ENCODE measurements at places on chromosomes 3 and 15.
A peak's percentile ranks its signal among the peaks of the same experiment; 100 is the strongest.

GRCh38 chr3:98690876-98691275 is 72.3 kb upstream of the ST3GAL6 start:
- DNase-seq = no peak

GRCh38 chr3:85148036-85148435 is 189.2 kb downstream of the CADM2 start:
- DNase-seq = peak; percentile 77

DNA sequence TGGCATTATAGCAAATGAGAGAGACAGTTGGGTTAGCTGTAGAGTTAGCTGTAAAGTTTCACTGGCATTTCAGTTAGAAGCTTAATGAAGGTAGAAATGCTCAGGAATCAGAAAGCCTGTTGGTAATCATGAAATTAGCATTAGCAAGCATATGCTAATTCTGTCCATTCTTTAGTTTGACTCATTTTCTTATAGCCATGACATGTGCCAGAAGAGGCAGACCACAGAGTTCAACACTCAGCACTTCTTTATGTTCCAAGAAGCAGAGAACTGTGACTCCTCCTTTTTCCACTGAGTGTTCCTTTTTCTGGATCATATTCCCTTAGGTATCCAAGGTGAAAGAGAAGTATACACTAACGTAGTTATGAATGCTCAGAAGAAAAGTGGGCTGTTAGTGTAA is 276.2 kb upstream of the SGO1 start:
- no peak for DNase-seq

- DNase-seq = no peak
Measured at GRCh38 chr15:89514596-89515406, 18.4 kb upstream of the RHCG start.

GRCh38 chr3:155554777-155555451 is 190.0 kb downstream of the PLCH1 start:
- no peak for DNase-seq

DNA sequence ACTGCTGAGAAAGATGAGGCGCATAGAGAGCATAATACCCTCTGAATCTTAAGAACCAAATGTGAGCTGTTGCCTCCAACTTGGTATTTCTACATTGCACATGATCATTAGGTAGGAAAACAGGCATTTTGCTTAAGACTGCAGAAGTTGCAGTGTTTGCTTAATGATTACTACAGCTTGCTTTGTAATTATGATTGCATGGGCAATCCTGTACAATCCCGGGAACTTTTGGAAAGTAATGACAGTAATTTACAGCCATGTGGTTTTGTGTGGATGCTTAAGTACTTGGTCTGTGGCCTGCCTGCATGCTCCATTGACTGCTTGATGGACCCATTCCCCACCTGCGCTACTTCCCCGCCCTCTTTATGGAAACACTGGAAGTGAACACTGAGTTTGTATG is 301.1 kb downstream of the DIPK2A start:
- no peak for DNase-seq

GRCh38 chr15:73317651-73318462 is 50.9 kb downstream of the HCN4 start:
- no peak for DNase-seq

DNA sequence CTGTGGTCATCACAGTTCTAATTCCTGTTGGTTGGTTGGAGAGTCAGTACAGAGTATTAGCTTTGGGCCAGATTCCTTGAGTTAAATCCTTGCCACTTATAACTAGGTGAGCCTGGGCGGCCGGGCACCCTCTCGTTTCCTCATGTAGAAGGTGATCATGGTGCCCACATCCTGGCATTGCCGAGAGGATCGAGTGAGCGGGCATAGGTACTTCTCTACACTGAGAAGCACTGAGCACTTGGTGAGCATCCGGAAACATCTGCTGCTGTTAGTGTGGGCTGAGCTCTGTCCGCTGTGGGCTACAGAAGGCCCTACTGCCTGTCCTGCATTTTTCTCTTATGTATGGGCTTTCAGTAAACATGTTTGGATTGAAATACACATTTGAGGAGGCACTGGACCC is 96.2 kb downstream of the CACNA1D start:
- no peak for DNase-seq

- no peak for DNase-seq
Measured at GRCh38 chr15:45648521-45649200, 13.8 kb downstream of the SQOR start.

DNA sequence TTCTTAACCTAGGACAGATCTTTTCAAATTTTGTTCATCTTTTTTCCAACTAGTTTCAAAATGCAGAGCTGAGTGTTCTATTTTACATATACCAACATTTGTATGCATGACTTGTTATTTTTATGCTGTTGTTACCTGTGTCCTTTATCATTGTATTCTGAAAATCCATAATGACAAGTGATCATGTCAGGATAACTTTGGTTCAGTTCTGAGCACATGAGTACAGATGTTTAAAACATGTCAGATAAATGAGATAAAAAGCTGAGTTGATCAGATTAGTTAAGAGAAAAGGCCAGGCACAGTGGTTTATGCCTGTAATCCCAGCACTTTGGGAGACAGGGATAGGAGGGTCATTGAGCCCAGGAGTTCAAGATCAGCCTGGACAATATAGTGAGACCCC is 204.9 kb downstream of the SSR3 start:
- DNase-seq = no peak

- no peak for DNase-seq
Measured at GRCh38 chr3:111763001-111763471, 96.0 kb upstream of the PHLDB2 start.

DNA sequence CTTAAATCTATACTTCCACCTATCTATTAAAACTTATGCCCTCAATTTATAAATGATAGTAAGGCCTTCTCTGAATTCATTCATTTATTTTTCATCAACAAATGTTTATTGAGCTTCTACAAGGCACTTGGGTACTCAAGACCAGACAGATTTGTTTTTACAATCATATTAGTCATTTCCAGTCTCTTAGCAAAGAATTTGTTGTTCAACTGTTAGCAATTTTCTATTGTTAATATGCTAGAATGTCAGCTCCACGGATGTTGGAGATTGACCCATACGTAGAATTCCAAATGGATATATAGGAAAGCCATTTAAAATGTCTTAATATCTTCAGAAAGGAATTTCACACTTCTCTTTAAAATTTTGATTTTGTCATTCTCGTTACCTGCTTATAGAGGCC is 36.7 kb downstream of the ZBTB38 start:
- no peak for DNase-seq

GRCh38 chr3:159191447-159191846 is 389.6 kb downstream of the MFSD1 start:
- DNase-seq = no peak

GRCh38 chr15:42499858-42500609 is 4.6 kb downstream of the SNAP23 start:
- no peak for DNase-seq

GRCh38 chr3:46852839-46853355 is 10.3 kb downstream of the MYL3 start:
- no peak for DNase-seq

GRCh38 chr15:74992619-74993018 is 2.7 kb upstream of the SCAMP5 start:
- no peak for DNase-seq

DNA sequence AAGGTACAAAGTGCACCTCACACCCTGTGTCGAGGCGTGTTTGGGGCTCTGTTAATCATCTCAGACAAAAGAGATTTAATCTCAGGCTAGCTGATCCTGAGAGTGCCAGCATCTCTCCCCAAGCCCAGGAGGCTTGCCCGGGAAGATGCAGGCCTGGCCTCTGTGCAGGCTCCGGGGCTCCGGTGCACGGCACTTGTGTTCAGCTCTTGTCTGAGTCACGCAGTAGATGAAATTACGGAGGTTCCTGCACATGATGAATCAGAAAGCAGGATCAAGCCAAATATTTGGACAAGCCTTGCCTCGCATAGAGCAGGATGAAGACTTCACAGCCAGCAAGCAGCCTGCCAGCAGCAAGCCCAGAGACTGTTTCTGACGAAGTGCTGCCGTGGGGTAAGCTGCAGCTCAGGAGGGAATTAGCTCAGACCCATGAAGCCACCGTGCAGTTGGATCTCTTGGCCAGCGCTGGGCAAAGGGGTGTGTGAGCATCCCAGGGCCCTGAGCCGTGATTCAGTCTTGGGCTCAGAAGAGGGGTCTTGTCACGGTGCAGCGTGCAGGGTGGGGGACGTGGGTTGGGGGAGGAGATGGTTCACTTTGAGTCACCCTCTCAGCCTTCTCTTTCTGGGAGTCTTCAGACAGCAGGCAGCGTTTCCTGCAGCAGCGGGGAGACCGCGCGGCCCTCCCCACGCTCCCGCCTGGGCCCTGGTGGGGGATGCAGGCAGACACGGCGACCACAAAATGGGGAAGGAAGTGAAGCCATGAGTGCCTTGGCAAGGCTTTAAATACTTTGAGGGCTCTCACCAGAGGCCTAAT is 89.2 kb upstream of the MEF2A start:
- no peak for DNase-seq

GRCh38 chr3:150144191-150144708 is 173.6 kb upstream of the PFN2 start:
- no peak for DNase-seq

- DNase-seq = no peak
Measured at GRCh38 chr15:41790169-41790568, 15.9 kb downstream of the MAPKBP1 start.

DNA sequence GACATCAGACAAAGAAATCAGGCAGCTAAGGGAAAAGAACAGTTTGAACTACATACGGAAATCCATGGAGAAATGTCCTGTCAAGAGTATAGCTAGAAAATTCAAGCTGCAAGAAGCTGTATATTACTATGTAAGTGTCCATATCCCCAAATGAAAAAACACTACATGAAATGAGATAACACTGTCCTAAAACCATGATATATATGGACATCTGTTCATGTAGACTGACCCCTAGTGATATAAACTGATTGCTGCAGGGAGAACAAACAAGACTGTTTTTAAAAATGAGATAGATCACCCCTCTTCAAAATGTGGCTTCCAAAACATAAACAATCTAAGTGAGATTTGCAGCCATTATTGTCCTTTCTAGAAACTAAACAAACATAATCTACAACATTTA is 985.6 kb downstream of the EPHA3 start:
- peak; percentile 7 for DNase-seq

DNA sequence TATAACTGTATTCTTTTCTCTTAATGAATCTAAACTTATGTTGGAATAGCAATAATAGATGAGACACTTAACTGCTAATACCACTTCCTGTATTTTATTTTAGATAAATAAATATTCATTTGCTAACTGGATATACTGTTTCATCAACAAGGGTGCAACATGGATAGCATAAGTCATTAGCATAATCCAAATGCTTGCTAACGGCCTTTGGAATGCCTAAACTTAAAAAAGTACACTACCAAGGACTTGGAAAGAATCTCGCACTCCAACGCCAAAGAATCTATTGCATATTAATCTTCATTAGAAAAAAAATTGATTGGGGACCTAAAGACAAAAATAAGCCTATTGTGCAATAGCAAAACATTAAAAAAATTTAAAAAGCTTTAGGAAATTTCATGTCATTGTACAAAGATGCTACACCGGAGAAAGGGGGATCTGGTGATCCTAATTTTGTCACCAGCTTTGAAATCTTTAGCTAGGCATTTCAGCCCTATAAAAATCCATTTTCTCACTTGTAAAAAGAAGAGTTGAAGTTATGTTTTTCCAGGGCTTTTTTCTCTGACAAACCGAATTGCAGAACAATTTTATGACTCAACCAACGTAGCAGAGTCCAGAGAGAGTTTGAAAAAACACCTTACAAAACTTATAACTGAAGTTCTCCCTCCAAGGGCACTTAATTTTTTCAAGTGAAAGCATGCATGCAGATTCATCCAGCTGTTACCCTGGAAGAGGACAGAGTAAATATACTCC is 4.1 kb downstream of the VGLL3 start:
- no peak for DNase-seq

- no peak for DNase-seq
Measured at GRCh38 chr3:116200956-116201690, 244.2 kb downstream of the LSAMP start.

DNA sequence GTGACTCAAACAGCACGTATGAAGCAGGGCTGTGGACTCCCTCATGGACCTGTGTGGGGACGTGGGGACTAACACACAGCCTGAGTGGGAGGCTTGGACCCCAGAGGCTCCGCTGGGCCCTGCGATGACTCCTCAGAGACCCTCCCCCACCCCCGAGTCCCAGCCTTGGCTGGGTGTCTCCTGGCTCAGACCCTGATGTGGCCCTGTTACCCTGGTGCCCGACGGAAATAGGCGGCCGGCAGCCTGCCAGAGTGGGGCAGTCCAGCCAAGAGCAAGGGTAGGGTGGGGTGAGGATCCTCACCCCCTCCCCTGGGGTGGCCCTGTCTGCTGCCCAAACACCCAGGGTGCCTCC is 15.3 kb downstream of the TNK2 start:
- no peak for DNase-seq

DNA sequence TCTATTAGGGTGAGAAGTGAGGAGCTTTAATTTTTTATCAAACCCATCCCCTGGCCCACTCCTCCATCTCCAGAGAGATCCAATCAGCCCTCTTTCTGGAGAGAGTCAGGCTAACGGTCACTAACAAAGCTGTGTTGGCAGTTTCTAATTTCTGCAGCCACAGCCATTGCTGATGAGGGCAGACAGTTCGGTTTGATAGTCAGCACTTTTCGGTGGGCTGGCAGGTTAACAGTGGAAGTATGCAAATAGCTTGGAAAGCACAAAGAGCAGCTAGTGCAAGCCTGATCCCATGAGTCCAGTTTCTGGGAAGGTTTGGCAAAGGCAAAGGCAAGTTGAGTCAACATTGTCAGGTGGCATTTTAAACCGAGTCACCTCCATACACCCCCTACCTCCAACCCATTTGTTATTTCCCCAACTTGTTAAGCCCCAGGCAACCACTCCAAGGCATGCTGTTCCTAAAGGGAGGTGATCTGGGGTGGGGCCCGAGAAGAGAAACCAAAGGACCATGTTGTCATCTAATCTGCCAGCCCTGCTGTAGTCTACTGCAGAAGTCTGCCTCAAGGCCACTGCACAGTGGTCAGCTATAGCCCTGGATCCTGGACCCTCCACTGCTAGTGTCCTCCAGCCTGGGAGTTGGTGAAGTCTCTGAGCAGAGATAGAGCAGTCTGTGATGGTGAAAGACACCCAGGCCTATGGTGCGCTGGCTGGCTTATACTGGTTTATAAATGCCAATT is 1.7 kb downstream of the CCR1 start:
- DNase-seq = no peak

DNA sequence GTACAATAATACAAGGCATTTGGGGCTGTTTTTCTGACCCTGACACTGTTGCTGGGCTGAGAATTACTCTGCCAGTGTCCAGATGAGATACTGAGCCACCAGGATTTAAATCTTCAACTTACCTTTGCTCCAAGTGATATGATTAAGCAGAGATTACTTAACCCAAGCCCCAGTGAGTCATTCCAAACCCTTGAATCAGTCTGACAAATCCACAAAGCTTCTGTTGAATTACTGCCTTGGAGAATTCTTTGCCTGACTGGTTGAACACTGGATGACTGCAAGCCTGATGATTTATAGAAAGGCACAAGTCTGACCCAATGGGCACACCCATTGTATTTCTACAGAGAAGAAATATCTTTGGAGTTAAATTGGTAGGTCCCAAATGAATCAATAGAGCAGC is 88.2 kb upstream of the TSC22D2 start:
- no peak for DNase-seq

- DNase-seq = no peak
Measured at GRCh38 chr3:54681706-54682105, 246.2 kb downstream of the LRTM1 start.
